ENCODE measurements at places on chromosomes 12 and 14. TPM values are rescaled to one million over a fixed set of nuclear protein-coding genes. Genes with fewer than 3 reads are reported as not detected.

DNA sequence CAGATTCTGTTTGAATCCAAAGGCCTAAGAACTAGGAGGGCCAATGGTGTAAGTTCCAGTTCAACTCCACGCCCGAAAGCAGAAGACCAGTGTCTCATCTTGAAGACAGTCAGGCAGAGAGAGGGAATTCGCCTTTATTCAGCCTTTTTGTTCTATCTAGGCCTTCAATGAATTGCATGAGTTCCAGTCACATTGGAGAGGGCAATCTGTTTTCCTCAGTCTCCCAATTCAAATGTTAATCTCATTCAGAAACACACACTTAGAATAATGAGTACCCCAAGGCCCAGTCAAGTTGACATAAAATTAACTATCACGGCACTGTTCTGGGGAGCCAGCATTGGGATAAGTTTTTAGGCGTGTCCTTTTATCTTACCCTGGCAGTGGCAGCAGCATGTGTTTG is 65.8 kb downstream of the C14orf39 start:
- no peak for DNase-seq

GPR65 gene
- total RNA-seq, result 2.5 TPM

MYL2 gene
- 9.5 TPM for total RNA-seq

PLA2G1B gene
- 0.90 TPM for total RNA-seq

TAPBPL gene
- total RNA-seq, result 11.1 TPM

ART4 gene
- 4.8 TPM for total RNA-seq

- no peak for DNase-seq
Measured at GRCh38 chr14:61396694-61397093, 75.3 kb downstream of the PRKCH start.

GRCh38 chr12:10381928-10382628 is 7.8 kb downstream of the KLRK1 start:
- DNase-seq, result no peak

DNA sequence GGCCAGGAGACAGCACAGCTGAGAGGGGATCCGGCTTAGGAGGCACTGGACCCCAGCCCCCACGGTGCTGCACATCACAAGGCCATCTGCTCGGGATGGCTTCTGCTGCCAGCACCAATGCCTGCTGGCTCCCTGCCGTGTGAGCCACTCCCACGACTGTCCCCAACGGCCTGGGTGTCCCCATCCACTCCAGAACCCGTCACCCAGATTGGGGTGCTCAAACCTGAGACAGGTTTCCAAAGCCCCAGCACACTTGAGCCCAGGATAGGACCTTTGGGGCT is 102.4 kb downstream of the RFLNA start:
- DNase-seq, result no peak

GRCh38 chr12:108269224-108269623 is 69.9 kb downstream of the CMKLR1 start:
- DNase-seq, result no peak

DNA sequence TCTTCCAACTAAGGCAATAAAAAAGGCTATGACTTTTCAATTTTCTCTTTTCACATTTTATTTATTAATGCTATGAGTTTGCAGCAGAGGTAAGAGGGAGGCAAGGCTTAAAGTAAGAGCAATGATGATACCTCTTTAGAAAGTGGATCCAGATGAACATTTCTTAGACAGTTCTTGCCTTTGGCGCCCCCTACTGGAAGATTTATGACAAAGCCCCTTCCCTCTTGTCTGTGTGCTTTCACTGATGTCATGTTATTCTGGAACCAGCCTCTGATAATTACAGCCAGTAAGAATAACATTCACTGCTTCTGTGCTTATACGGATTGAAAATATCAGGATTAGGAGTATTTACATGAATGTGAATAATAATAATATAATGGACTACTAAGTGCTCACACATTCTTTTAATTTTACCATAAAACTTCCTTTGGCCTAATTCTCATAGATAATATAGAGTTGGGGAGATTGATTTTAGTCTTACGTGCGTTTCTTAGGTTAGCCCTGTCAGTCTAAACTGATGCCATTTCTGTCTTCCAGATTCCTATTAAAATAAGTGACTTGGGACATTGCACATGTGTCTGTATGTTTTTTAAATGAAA is 1929.9 kb upstream of the SEL1L start:
- no peak for DNase-seq

FGD4 gene
- total RNA-seq, result 24.8 TPM

DBX2 gene
- 0.26 TPM for total RNA-seq

KIF26A gene
- 8.5 TPM for total RNA-seq

GRCh38 chr12:131833896-131834641 is 5.9 kb downstream of the MMP17 start:
- no peak for DNase-seq

- DNase-seq, result no peak
Measured at GRCh38 chr14:104530646-104531045, 48.9 kb upstream of the C14orf180 start.

GRCh38 chr12:47686645-47687240 is 19.1 kb downstream of the RPAP3 start:
- no peak for DNase-seq

GRCh38 chr12:47017901-47018475 is 61.4 kb upstream of the PCED1B start:
- no peak for DNase-seq

RERGL gene
- total RNA-seq, result 2.0 TPM

DNA sequence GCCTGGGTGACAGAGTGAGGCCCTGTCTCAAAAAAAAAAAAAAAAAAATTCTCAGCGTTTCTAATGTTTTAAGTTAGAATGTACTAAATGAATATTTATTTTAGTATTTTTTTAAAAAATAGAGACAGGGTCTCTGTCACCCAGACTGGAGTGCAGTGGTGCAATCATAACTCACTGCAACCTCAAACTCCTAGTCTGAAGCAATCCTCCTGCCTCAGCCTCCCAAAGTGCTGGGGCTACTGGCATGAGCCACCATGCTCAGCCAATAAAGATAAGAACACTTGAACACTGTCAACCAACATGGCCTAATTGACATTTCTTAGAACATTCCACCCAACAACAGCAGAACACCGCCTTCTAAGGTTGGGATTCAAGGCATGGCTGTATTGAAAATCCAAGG is 5.1 kb upstream of the DYNC1H1 start:
- DNase-seq, result no peak

GRCh38 chr12:119340578-119340977 is 6.0 kb downstream of the CCDC60 start:
- DNase-seq, result no peak

DNA sequence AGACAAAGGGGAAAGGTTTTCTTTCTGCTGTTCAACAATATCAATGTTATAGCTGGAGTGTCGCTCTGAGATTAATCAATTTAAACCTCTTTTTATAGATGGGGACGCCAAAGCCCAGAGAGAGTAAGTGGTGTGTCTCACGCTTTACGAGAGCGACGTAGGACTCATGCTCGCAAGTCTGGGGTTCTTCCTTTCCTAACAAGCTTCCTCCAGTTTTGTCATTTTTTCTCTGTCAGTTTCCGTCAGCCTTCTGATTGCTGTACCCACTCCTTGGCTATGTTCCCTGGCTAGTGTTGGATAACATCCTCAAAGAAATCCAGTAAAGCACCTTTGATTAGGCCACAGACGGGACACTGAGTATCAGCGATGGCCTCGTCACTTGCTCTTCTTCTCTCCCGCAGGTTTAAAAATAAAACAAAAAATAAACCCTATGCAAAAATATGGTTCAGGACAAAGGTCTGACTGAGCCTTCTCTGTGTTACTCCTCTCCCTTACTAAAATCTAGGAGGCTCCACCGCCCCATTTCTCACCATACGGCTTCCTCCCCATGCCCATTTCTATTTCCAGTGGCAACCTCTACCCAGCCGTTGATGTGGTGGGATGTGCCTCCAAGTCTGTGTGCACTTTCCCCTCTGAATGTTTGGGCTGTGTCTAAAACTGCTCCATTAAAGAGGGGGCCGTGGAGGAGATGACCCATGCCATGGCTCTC is 172.7 kb upstream of the PARP11 start:
- DNase-seq, result no peak

GRCh38 chr14:87995500-87996290 is 2.7 kb upstream of the GALC start:
- DNase-seq, result no peak

DCN gene
- total RNA-seq, result 3,503 TPM

DNA sequence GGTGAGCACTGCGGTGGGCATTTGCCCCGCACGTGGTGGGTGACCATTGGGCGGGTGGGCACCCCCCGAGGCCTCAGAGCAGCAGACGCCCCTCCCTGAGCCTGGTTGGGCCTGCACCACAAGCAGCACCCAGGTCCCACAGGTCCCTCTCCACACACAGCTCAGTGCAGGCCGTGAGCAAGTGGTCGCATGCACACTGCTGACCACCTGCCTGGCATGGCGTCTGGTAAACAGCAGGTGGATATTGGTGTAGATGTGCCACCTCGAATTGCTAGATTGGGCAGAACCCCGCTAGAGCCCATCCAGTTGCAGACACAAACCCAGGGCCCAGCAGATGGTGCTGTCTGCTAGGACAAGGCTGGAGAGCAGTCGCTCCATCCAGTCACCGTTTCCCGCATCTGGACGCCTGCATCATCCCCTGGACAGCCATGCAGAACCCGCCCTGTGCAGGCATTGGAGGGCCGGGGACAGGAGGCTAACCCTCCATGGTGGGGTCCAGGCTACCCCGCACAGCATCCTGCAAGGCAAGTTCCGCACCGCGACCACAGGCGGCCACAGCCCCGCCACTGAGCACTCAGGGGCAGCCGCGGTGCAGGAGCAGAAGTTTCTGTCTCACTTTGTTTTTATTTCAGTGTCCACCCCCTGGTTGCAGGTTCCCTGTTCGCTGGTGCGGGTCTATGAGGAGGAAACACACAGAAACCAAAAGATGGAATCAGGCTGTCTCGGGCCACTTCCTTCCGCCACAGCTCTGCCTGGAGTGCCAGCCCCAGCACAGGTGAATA is 45.6 kb upstream of the RIMBP2 start:
- no peak for DNase-seq

GRCh38 chr14:76086636-76087035 is 65.1 kb upstream of the GPATCH2L start:
- no peak for DNase-seq

LALBA gene
- total RNA-seq, result not detected

DNA sequence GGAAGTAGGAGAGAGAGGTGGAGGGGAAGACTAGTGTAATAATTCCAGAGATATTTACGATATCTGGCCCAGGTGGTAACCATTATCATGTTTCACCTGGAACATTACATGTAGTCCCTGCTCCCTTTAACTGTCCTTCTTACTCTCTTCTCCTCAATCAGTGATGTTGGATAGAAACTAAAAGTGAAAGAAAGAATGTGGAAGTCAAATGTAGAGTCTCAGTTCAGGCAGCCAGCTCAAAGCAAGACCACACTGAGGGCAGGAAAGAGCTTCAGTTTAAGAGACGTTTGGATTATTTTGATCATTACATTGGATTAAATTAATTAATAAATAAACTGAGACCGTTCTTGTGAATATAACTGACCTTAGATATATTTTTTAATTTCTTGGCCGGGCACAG is 594.4 kb downstream of the FLRT2 start:
- DNase-seq, result no peak

NEMF gene
- 171 TPM for total RNA-seq

ASCL1 gene
- total RNA-seq, result 0.32 TPM

- DNase-seq, result no peak
Measured at GRCh38 chr12:101740566-101740965, 1.3 kb upstream of the SYCP3 start.

GRCh38 chr12:75750716-75751306 is 239.4 kb upstream of the KRR1 start:
- no peak for DNase-seq

DNA sequence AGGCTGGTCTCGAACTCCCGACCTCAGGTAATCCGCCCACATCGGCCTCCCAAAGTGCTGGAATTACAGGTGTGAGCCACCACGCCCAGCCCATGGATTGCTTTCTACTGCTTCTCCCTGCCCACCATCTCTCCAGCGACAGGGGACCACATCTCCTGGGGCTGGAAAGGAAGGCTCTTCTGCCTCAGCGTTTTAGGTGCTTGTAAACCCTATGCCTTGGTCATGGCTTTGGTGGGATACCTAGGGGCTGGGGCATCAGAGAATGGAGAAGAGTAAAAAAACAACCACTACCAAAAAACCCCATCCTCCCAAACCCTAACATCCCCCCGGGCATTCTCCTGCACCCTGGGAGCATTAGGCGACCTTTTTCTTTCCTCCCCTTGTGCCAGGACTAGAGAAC is 1.1 kb upstream of the TMEM121 start:
- DNase-seq, result no peak

DNA sequence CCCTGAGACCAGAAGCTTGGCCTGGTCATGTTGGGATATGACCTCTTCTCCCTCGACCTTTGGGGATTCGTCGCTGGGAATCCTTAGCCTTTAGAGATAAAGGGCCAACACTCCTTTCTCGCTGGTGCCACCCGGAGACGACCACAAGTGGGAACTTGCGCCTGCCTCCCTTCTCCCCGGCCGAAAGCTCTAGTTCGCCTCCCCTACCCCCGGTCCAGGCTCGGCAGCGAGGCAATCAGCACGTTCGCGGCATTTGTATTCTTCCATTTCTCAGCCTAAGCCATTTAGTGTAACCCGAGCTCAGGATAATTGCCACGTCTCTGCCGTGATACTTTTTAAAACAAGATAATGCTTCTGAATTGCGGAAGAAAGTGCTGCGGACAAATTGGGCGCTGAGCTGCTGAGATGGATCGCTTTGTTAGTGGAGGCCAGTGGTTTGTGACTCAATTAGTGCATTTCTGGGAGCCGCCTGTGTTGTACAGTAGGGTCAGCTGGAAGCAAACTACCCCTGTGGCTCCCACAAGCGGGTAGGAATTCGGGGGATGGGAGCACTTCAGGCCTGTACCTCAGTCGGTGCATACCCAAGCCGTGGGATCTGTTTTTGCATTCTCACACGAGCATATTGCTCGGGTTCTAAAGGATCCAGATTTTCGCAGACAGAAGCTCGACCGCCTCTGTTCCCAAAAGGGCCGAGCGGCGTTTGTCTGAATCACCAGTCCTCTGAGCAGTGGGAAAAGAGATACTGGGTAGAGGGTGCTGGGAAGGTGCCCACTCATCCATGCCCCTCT is 6.8 kb upstream of the SIX1 start:
- DNase-seq, result no peak

DNA sequence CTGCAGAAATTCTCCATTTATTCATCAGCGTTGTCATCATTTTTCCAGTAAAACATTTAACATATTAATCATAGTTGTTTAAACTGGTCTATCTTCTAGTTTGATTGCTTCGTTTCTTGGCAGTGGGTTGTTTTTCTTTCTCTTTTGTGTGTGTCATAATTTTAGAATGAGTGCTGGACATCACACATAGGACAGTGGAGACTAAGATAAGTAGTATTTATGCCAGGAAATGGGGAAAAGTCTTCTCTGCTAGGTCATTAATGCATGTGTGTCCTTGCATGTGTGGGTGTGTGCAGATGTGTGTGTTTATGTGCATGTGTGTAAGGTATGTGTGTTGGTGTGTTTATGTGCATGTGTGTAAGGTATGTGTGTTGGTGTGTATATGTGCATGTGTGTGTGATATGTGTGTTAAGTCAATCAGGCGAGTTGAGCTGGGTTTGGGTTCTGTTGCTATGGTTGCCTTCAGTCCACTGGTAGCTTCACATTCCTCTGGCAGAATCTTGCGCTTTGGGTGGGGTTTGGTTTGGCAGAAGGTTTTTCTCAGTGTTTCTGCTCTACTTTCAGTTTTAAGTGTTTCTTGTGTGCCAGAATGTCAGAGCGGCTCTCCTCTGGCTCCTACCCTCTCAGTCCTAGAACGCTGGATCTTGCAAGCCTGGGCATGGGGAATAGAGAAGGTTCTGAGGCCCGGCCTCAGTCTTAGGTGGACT is 7.8 kb upstream of the ADGRD1 start:
- no peak for DNase-seq

- no peak for DNase-seq
Measured at GRCh38 chr12:39372929-39373328, 70.0 kb downstream of the KIF21A start.

Data from urinary bladder (tissue), 4 donors.